GM12892 (cell line): ENCODE measurements at places on chromosomes 4 and X.

- DNase-seq = no peak
Measured at GRCh38 chr4:134747108-134747805, 545.7 kb upstream of the PABPC4L start.

GRCh38 chrX:82041034-82041433 lies 839.1 kb downstream of the SH3BGRL start:
- no peak for DNase-seq

DNA sequence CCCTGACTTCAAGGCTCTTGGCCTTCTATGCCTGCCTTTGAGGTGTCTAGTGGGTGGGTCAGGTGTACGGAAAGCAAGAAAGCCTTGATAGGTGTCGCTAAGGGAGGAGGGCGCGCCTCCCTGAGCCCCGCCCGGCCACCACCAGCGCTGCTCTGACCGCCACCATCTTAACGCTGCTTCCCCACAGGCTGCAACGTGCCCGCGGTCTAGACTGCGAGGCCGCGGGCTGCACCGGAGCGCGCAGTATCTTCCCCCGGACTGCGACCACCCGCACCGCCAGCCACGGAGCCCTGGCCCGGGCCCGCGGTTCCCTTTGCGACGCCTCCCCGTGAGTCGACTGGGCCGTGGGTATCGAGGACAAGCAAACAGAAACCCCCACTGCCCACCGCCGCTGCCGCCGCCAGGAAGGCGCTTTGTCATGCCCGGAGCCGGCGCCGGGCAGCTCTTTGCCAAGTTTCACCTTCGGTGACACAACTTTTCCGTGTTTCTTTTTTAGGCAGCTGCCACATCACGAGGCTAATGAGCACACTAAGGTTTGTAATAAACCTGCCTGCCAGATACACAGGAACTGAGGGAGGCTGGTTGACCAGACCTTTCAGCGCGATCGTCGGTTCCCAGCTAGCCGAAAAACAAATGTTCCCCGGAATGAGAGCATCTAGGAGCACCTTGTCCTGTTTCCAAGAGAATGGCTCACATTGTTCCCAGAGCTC lies 335.8 kb upstream of the F9 start:
- DNase-seq = no peak

DNA sequence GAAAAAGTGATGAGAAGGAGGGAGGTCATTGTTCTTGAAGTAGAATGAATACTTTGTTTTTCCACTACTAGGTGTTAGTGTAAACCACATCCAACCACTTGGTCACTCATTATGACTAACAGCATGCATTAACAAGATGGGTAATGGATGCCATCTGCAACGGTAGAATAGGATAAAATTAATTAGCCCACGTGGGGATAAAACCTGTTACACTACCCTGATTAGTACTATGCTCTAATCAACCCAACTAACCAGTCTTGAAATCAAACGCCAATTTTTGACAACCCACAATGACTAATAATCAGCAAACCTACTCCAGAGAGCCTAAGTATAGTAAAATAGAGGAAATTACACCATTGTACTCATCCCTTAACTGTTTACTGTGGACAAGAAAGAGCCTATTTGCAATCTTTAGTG lies 93.4 kb upstream of the MCF2 start:
- no peak for DNase-seq

GRCh38 chrX:69564665-69565064 lies 51.2 kb upstream of the EDA start:
- DNase-seq = no peak

DNA sequence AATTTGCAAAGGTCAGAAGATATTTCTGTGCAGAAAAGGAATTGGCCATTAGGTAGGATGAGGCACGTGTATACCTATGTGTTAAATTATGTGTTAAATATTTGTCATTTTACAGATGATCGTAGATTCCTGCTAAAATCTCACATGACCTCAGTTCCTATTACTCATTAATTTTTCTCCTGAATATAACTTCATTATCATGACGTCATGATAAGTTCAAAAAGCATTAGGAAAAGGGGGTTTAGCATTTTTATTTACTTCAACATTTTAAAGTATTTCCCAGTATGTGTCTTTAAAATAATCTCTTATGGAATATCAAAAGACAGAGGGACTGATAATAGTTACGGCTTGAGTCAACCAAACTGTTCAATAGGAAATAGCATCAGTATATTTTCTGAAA lies 372.8 kb downstream of the IL1RAPL1 start:
- DNase-seq = no peak

DNA sequence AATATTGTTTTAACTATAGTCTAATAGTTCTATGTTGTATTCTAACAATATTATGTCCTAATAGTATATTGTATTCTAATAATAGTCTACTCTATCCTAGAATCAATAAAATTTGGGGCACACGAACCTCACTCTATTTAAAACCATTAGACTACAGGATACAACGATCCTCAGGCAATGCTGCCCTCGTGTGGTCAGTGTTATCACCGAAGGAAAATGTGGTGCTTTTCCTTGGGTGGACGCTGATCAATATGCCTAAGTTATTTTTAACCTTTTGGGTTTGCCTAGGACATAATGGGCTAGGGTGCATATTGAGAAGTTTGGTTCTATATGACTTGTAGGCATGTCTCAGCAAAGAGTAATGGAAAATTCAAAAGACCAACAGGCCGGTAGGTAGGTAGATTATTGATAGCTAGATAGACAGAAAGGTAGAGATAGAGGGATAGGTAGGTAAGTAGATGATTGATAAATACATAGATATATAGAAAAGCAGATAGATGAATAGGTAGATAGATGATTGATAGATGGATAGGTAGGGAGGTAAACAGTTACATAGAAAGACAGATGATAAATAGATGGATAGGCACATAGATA lies 75.1 kb downstream of the PRKX start:
- peak; percentile 43 for DNase-seq
